ENCODE measurements at places on chromosomes 5 and 9. TPM values are rescaled to one million over a fixed set of nuclear protein-coding genes. Genes with fewer than 3 reads are reported as not detected.

Gene FGF10
- 0.25 TPM for total RNA-seq

Gene GABBR2
- total RNA-seq = not detected

Gene PHF24
- 0.06 TPM for total RNA-seq

Gene TAF1L
- total RNA-seq = not detected

Gene PCDHGB4
- total RNA-seq = 14.6 TPM

Gene CDX1
- total RNA-seq = not detected

Gene AHRR
- 3.0 TPM for total RNA-seq

Gene SLC22A4
- 3.7 TPM for total RNA-seq

Gene ODF2
- 23.3 TPM for total RNA-seq

Gene GBGT1
- 6.6 TPM for total RNA-seq

Gene IPO11
- total RNA-seq = 13.2 TPM

Gene FBP1
- total RNA-seq = not detected

Gene KLHL3
- 2.6 TPM for total RNA-seq

Gene FCHSD1
- 6.5 TPM for total RNA-seq

Gene PTPRD
- total RNA-seq = 19.8 TPM

Gene PCDHA1
- not detected for total RNA-seq

Gene TSPAN17
- 19.3 TPM for total RNA-seq

Gene OBP2B
- total RNA-seq = not detected

Gene PCSK5
- 6.0 TPM for total RNA-seq

Gene CTXN3
- not detected for total RNA-seq

Gene GABRP
- total RNA-seq = not detected

Gene DND1
- total RNA-seq = not detected

Gene OR1J2
- total RNA-seq = not detected

Gene TAF11L5
- not detected for total RNA-seq

Gene STPG3
- not detected for total RNA-seq

Gene FAM200C
- 2.4 TPM for total RNA-seq

Gene ANXA2R
- total RNA-seq = 2.5 TPM

Gene C5orf52
- not detected for total RNA-seq

Gene PCDHAC1
- not detected for total RNA-seq

Gene ENTPD8
- total RNA-seq = not detected

Gene SPATA31D4
- total RNA-seq = not detected

Gene SNX18
- 69.2 TPM for total RNA-seq

Gene CTNND2
- total RNA-seq = not detected

Gene DDX4
- not detected for total RNA-seq

Gene INSYN2B
- 14.5 TPM for total RNA-seq

Gene TXNDC8
- not detected for total RNA-seq

Gene PHF19
- 22.9 TPM for total RNA-seq

Gene PCDHGA4
- 6.8 TPM for total RNA-seq

Gene GRIA1
- not detected for total RNA-seq

Gene SLU7
- total RNA-seq = 47.0 TPM

Gene FAM221B
- not detected for total RNA-seq

Gene RFK
- total RNA-seq = 12.5 TPM

Gene MATR3
- total RNA-seq = 174 TPM
